ENCODE measurements at places on chromosomes 11 and 22. TPM values are rescaled to one million over a fixed set of nuclear protein-coding genes. Genes with fewer than 3 reads are reported as not detected.

Gene ANKK1
- 0.09 TPM for total RNA-seq

Gene APOA5
- total RNA-seq, result not detected

Gene POU2F3
- total RNA-seq, result 3.1 TPM

Gene SLC43A3
- total RNA-seq, result 185 TPM

Gene KRTAP5-9
- 0.24 TPM for total RNA-seq

Gene APOA1
- total RNA-seq, result 0.90 TPM

Gene PATE3
- total RNA-seq, result not detected

Gene SLC37A2
- 19.3 TPM for total RNA-seq

Gene TSPO
- total RNA-seq, result 195 TPM

Gene TRIM66
- total RNA-seq, result 14.3 TPM

Gene ART5
- 0.87 TPM for total RNA-seq

Gene RFPL1
- not detected for total RNA-seq

Gene SORL1
- total RNA-seq, result 114 TPM

Gene RAB3IL1
- 13.3 TPM for total RNA-seq

Gene OR8G5
- total RNA-seq, result not detected

Gene DNAJB13
- total RNA-seq, result 1.2 TPM

Gene ABTB2
- total RNA-seq, result 2.4 TPM

Gene FAM227A
- total RNA-seq, result 1.5 TPM

Gene GLYATL1
- total RNA-seq, result not detected

Gene IFITM10
- total RNA-seq, result 16.5 TPM

Gene SLC35F2
- total RNA-seq, result 9.2 TPM

Gene TSGA10IP
- total RNA-seq, result not detected

Gene LINC01488
- total RNA-seq, result not detected

Gene RRM1
- total RNA-seq, result 51.8 TPM

Gene TMEM121B
- 0.41 TPM for total RNA-seq

Measured in left lung (tissue), 14 donors.